GM18507 (cell line): ENCODE measurements at places on chromosomes 3 and 15.

GRCh38 chr3:49707113-49707480, 12.4 kb downstream of the AMIGO3 start:
- DNase-seq = no peak

DNA sequence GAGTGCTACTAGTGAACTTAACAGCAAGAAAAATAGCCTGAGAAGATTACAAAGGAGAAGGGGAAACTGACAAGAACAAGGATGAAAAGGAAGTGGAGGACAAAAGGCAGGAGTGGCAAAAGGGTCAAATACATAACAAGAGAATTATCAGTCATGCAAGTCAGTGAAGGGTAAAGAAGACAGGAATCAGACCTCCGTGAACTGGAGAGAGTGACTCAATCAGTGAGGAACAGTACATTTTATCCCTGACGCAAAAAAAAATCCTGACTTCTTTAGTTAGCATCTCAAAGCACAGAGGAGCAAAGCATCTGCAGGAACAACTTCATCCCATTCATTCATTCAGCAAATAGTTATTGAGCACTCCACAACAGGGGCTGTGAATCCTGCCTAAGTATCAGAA, 97.8 kb downstream of the SST start:
- no peak for DNase-seq

DNA sequence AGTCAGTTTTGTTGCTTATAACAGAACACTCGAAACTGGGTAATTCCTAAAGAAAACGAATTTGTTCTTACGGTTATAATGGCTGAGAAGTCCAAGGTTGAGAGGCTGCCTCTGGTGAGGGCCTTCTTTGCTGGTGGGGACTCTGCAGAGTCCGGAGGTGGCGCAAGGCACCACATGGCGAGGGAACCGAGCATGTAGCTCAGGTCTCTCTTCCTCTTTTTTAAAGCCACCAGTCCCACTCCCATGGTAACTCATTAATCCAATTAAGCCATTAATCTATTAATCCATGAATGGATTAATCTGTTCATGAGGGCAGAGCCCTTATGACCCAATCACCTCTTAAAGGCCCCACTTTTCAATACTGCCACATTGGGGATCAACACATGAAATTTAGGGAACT, 50.0 kb downstream of the ROPN1B start:
- DNase-seq = no peak

DNA sequence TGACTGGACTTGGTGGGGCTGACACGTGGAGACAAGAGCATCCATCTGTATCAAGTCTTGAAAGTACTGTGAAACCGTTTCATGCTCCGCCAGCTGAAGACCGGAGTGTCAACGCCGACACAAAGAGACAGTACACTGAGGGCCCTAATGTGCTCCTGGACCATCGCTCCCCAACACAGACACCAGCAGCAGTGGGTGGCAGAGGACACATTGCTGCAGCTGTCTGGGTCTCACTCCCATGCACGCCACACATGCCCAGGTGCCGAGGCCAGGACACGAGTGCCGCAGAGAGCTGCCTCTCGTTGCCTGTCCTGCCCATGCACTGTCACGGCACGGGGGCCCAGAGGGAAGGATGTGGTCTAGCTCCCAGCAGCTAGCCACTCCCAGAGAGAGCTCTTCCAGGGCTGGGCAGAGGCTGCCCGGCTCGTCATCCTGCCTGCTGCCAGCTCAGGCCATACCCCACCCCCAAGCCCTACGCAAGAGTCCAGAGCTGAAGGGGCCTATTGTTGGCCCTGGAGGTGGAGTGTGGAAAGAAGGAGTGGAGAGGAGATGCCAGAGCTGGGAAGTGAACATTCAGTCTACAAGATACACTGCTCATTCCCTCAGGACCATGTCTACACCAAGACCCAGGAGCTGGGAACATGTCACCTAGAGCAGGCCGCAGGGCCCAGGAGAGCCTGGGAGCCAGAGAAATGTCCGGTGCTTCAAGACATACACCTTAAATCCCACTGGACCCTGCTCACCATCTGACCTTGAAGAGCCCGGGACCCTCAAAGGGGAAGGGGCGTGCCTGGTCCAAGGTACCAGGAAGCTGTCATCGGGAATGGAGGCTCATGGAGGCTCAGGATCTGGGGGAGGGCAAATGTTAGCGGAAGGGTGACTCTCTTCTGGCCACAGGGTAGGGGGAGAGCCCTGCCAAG, 7.7 kb downstream of the TNK2 start:
- DNase-seq = no peak

GRCh38 chr15:33310481-33311311, at the start of gene RYR3:
Gene RYR3 (plus strand): TSS chr15:33310967. CDS start chr15:33311046, 79 bp downstream.
- DNase-seq = no peak

DNA sequence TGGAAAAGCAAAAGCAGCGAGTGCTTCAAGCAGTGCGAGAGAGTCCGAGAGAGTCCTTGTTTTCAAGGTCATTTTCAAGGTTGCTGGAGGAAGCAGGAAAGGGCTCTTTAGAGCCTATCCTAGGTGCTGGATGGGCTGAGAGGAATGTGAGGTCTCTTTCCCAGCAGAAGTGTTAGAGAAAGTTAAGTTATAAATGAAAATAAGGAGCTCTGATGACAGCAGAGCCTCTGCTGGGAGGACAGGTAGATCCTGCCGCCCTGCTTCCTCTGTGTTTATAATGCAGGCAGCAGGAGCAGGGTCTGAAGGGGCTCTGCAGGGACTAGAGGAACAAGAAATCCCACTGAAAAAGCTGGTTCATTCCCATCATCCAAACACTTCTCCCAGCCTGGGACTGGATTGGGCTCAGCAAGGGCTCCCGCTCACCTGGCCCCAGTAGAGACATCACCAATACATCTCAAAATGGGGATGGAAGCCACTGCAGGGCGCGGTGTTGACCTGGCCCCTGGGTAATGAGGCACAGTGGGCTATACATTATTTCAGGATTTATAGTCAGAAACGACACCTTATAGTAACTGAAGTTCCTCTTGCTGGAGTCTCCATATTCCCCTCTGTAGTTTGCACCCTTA, 41.5 kb upstream of the RAB6B start:
- DNase-seq = no peak

GRCh38 chr3:50194903-50195500, 3.6 kb downstream of the GNAT1 start:
- peak; percentile 38 for DNase-seq

- DNase-seq = no peak
These were observed 335.9 kb upstream of the WNT5A start for GRCh38 chr3:55823001-55823400.

GRCh38 chr3:40580494-40581091, 55.8 kb downstream of the ZNF621 start:
- peak; percentile 35 for DNase-seq

GRCh38 chr3:182980204-182981037, at the start of gene DCUN1D1:
Gene DCUN1D1 (minus strand): TSS chr3:182980538. CDS start chr3:182980489, 49 bp downstream.
- peak; percentile 87 for DNase-seq

GRCh38 chr3:96449346-96449745, 365.0 kb upstream of the EPHA6 start:
- DNase-seq = no peak

DNA sequence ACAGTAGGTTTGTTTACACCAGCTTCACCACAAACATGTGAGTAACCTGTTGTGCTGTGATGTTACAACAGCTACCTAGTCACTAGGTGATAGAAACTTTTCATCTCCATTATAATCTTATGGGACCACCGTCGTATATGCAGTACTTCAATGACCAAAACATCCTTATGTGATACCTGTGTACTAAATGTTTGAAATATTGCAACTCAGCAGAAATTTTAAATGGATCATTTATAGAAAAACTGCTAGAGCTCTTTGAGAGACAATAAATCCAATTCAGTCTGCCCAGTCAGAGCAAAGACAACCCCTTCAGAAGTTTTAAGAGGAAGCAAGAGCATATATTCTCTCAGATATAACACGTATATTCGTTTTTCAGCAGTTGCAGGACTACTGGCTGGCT, 73.4 kb downstream of the THBS1 start:
- DNase-seq = no peak

- no peak for DNase-seq
These were observed 8.5 kb downstream of the NEIL1 start for GRCh38 chr15:75355369-75355768.

GRCh38 chr3:145721815-145722214, 439.2 kb downstream of the PLOD2 start:
- no peak for DNase-seq
